Fibroblast of skin of left biceps (primary cell): ENCODE measurements at places on chromosomes 12 and 14.

GRCh38 chr12:89618113-89618862 lies 90.3 kb downstream of the ATP2B1 start:
- no peak for DNase-seq

- DNase-seq, result no peak
These were observed 863.3 kb downstream of the C12orf50 start for GRCh38 chr12:87165733-87166375.

DNA sequence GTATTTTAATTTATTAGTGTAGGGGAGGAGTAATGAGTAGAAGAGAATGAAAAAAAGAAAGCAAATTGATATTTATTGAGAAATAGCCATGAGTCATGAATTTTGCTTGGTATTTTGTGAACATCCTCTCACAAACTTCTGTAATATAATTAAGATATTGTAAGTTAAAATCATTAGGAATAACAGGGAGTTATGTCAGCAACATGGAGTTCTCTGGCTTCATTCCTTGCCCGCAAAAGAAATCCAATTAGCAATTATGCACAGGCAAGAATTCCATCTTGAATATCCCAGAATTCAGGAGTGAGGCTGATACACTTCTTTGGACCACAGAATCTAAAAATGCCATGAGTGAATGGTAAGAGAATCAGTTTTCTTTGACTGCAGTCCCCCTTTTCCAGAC lies 94.3 kb upstream of the PTHLH start:
- no peak for DNase-seq

- DNase-seq, result no peak
These were observed 169.7 kb upstream of the G2E3 start for GRCh38 chr14:30389134-30389876.

GRCh38 chr12:52254180-52254964 lies 20.1 kb upstream of the KRT86 start:
- DNase-seq, result no peak
